ENCODE measurements at places on chromosomes 16 and 17.

DNA sequence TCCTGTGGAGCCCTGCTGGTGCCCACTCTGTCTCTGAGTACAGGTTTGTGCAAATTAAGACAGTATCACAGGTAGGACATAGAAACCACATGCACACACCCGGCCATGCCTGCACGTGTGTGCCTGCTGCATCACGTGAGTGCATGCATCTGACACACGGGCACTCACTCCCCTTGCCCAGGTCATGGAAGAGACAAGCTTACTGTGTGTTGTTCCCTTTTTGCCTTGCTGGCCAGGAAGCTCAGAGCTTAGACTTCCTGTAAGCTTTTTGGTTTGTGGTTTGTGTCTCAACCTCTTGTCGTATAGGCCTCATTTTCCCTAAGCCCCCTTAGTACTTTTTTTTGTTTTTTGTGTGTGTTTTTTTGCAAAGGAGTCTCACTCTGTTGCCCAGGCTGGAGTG is 25.0 kb downstream of the ZNF469 start:
- DNase-seq = no peak

DNA sequence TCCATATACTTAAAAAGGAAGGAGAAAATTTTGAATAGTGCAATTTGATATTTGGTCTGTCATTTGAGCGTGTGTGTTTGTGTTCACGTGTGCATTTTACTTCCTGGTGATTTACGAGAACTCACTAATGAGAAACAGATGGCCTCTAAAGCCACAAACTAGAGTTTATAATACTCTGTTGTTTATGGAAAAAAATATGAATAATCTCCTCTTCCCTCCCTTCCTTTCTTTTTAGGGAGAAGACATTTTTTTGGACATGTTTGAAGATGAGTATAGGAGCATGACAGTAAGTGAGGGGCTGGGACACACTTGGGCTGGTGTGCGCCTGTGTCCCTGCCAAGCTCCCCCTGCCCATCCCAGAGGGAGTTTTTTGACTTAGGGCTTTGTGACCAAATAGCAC is 102.7 kb downstream of the CLEC16A start:
- DNase-seq = peak; percentile 64

GRCh38 chr17:1648173-1648962 is 1.3 kb downstream of the RILP start:
- DNase-seq = no peak

- DNase-seq = no peak
Observed at GRCh38 chr16:89779909-89780305, 36.5 kb downstream of the FANCA start.

DNA sequence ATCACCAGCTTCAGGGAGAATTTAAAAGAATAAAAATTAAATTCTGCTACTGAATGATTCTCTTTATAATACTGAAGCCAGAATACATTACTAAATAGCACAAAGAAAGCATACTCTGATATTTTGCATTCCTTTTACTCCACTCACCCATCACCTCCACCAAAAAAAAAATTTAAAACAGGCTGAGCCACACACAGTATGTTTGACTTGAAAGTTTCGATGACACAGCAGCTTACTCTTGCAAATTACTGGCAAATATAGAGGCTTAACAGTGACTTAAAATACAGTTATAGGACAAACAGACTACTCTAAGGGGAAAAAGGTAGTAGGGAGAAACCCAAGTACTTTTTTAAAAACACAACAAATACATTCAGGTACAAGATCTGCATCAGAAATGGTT is 39.2 kb downstream of the GPATCH8 start:
- DNase-seq = no peak

GRCh38 chr17:496761-497160 is 144.2 kb upstream of the RPH3AL start:
- no peak for DNase-seq

DNA sequence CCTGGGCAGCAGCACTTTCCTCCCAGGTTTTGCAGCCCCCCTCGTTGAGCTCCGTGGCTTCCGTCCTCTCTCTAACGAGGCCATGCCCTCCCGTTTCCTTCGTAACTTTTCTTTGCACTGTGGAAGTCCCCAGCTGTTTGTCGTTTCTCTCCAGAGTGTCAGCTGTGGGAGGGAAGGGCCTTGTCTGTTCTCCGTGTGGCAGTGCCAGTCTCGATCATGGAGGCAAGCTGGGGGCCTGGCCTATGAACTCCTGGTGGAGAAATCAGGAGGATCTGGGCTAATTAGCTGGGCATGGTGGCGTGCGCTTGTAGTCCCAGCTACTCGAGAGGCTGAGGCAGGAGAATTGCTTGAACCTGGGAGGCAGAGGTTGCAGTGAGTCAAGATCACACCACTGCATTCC is 28.3 kb downstream of the TBCD start:
- no peak for DNase-seq

DNA sequence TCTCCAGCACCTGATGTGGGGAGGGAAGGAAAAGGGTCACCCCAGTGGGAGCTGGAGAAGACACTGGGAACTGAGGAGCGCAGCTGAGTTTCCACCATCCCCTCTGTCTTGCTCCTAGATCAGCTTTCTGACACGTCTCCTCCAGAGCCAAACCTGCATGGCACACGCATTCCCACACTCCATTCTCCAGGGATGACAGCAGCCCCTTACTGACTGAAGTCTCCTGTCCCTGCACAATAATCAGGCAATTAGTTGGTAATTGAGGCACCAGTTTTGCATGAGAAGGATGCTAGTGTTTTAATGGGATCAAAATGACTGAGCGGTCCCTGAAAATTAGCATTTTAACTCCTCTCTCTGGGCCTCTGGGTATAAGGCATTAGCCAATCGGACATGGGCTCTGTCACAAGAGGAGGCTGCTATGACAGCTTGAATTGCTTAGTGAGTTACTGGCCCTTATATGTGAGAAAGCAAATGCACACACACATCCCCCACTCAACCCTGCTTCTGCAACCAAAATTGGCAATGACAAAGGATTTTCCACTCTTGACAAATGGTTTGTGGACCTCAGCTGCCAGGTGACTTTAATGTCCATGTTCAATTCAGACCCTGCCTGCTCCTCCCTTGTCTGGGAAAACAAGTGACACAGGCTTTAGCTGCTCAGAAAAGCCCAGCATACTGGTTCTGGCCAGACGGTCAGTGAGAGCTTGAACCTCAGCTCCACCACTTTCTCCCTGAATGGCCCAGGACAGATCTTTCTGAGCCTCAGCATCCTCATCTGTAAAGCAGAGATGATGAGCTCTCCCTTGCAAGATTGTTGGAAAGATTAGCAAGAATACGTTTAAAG is 57.2 kb upstream of the SREBF1 start:
- DNase-seq = no peak

DNA sequence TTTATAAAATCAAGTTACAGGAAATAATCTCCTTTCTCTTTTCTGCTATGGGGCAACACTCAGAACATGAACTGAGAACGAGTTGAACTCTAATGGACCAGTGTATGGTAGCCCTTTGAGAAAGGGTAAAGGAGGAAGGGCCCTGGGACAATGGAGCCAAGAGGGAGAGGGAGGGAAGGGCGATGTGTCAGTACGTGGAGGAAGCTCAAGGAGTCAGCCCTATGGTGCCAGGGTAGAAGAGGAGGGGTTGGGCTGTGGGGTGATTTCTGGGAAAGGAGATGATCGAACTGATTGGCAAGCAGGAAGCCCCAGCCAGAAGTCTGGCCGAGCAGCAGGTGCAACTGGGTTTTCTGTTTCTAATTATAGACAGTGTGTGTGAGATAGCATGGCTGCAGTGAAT is 4.3 kb upstream of the WIPI1 start:
- DNase-seq = no peak

GRCh38 chr16:4365014-4365406 is 6.6 kb upstream of the VASN start:
- DNase-seq = no peak
